CD8-positive, alpha-beta memory T cell (primary cell): ENCODE measurements at places on chromosomes 5 and 9. TPM values are rescaled to one million over a fixed set of nuclear protein-coding genes. Genes with fewer than 3 reads are reported as not detected.

The PDE8B gene
- total RNA-seq = not detected

The NUTM2G gene
- not detected for total RNA-seq

The PRKAA1 gene
- total RNA-seq = 79.4 TPM

The FGF10 gene
- not detected for total RNA-seq

The TAF11L5 gene
- total RNA-seq = not detected

The GRXCR2 gene
- not detected for total RNA-seq

The ACOT12 gene
- total RNA-seq = not detected

The DNM1 gene
- 0.66 TPM for total RNA-seq

- H3K36me3 ChIP-seq = no peaks in the 10 kb centered on the region
- H3K27ac ChIP-seq = no peak overlapping the region
- DNase-seq = no peak
- H3K4me3 ChIP-seq = no peak overlapping the region
Measured at GRCh38 chr9:82997476-82998140, 65.3 kb downstream of the RASEF start.

DNA sequence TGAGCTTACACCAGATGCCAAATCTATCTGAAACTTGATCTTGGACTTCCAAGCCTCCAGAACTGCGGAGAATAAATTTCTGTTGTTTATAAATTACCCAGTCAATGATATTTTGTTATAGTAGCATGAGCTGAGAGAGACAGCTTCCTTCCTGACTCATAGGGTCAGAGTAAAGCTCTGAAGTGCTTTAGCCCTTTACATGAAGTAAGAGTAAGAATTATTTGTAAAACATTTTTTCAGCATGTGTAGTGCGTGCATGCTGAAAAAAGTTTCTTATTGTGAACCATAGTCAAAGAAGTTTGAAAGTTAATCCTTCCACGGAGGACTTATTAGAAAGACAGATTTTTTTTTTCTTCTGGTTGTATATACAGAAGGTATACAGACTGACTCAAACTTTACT lies 172.4 kb downstream of the DMRT2 start:
- H3K4me1 ChIP-seq = no peaks in the 10 kb centered on the region
- no peaks in the 10 kb centered on the region for H3K27me3 ChIP-seq
- no peak overlapping the region for H3K4me3 ChIP-seq
- no peak overlapping the region for H3K27ac ChIP-seq

GRCh38 chr5:143102411-143102810 lies 301.1 kb downstream of the NR3C1 start:
- H3K4me3 ChIP-seq = no peak overlapping the region
- no peak overlapping the region for H3K27ac ChIP-seq
- H3K36me3 ChIP-seq = no peaks in the 10 kb centered on the region
- H3K4me1 ChIP-seq = no peaks in the 10 kb centered on the region
- no peaks in the 10 kb centered on the region for H3K27me3 ChIP-seq

GRCh38 chr5:23419115-23419514 lies 88.3 kb upstream of the PRDM9 start:
- H3K36me3 ChIP-seq = no peaks in the 10 kb centered on the region
- no peaks in the 10 kb centered on the region for H3K27me3 ChIP-seq
- no peak overlapping the region for H3K4me3 ChIP-seq
- no peaks in the 10 kb centered on the region for H3K4me1 ChIP-seq

- H3K4me1 ChIP-seq = no peaks in the 10 kb centered on the region
- H3K27me3 ChIP-seq = no peaks in the 10 kb centered on the region
Measured at GRCh38 chr5:52922384-52922783, 66.8 kb upstream of the ITGA2 start.

DNA sequence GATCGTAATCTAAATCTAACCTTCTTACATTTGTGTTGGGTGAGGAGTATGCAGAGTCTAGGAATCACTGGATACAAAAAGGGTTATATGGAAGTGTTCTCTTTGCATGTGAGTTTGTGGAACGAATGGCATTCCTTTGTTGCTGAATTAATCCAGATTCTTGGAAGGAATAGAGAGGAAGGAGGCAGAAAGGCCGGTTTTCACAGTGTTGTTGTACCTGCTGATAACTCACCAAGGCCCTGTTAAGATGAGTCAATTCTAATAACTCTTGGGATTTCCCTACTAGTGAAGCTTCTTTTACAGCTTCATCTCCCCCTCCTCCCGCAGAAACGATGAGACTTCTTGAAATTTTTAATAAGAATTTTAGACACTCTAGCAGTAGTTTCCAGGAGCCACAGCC lies 84.0 kb downstream of the ZSWIM6 start:
- peaks cover 5% of the 10 kb centered on the region for H3K4me1 ChIP-seq
- no peaks in the 10 kb centered on the region for H3K36me3 ChIP-seq
- no peak overlapping the region for H3K27ac ChIP-seq
- DNase-seq = no peak
- no peaks in the 10 kb centered on the region for H3K27me3 ChIP-seq

GRCh38 chr5:82985763-82986162 lies 91.4 kb downstream of the TMEM167A start:
- H3K27me3 ChIP-seq = no peaks in the 10 kb centered on the region
- no peaks in the 10 kb centered on the region for H3K36me3 ChIP-seq
- no peak for DNase-seq
- H3K4me3 ChIP-seq = no peak overlapping the region
- no peak overlapping the region for H3K27ac ChIP-seq

DNA sequence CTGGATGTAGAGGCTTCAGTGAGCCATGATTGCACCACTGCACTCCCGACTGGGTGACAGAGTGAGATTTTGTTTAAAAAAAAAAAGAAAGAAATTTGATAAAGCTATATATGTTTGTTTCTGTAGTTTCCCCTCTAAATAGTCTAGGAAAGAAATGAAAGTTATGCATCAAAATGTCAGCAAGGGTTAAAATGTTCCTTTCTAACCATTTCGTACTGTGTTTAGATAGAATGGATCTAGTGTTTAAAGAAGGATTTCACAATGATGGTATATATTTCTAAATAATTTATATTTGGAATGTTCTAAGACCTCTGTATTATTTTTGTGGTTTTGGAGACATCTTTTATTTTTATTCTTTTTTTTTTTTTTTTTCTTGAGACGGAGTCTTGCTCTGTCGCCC lies 22.7 kb downstream of the TEK start:
- no peak overlapping the region for H3K4me3 ChIP-seq
- H3K36me3 ChIP-seq = no peaks in the 10 kb centered on the region
- no peak overlapping the region for H3K27ac ChIP-seq
- DNase-seq = no peak
- no peaks in the 10 kb centered on the region for H3K4me1 ChIP-seq

DNA sequence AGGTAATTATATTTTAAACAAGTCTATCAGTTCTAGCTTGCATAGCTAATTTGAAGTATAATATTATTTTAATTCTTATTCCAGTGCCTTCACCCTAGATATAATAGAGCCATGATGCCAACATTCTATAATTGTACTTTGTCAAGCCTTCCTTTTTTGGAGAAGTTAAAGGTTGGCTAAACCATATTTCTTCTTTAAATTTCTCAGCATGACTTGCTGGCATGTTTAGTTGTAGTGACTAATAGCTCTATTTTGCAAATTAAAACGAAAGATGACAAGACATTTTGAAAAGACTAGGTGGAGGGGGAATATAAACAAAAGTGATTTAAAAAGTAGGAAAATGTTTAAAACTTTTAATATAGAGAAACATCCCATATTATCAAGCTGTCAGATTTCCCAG lies 400.7 kb downstream of the PSAT1 start:
- no peak for DNase-seq
- no peaks in the 10 kb centered on the region for H3K36me3 ChIP-seq
- H3K4me1 ChIP-seq = no peaks in the 10 kb centered on the region
- H3K27ac ChIP-seq = no peak overlapping the region
- H3K27me3 ChIP-seq = no peaks in the 10 kb centered on the region
- H3K4me3 ChIP-seq = no peak overlapping the region

GRCh38 chr9:16421532-16421931 lies 448.9 kb downstream of the BNC2 start:
- H3K27me3 ChIP-seq = no peaks in the 10 kb centered on the region
- no peaks in the 10 kb centered on the region for H3K36me3 ChIP-seq
- H3K4me3 ChIP-seq = no peak overlapping the region
- no peak overlapping the region for H3K27ac ChIP-seq

DNA sequence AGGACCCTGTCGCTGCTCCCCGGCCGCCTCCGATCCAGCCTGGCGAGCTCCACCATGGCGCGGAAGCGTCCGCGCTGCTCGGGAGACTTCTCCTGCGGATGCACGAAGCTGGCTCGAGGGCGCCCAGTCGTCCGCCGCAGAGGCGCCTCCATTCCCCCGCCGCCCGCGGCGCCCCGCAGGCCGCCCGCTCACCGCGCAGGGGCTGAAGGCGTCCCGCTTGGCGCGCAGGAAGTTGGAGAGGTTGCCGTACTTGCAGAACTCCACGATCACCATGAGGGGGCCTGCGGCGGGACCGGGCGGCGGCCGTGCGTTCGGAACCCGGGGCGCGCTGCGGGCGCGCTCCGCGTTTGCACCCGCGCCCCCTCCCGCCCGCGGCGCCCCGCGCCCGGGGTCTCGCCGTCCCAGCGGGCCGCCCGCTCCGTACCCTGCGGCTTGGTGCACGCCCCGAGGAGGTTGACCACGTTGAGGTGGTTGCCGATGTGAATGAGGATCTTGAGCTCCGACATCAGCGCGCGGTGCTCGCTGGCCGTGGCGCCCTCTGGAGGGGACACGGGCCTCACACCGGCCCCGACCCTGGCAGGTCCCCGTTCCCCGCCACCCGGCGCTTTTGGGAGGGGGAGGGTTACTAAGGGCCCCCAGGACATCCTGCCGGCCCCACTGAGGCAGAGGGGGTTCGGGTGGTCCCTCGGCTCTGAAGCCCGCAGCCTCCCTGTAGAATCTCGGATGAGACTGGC lies 27.7 kb upstream of the SCGB3A1 start:
- no peaks in the 10 kb centered on the region for H3K27me3 ChIP-seq
- H3K36me3 ChIP-seq = no peaks in the 10 kb centered on the region

DNA sequence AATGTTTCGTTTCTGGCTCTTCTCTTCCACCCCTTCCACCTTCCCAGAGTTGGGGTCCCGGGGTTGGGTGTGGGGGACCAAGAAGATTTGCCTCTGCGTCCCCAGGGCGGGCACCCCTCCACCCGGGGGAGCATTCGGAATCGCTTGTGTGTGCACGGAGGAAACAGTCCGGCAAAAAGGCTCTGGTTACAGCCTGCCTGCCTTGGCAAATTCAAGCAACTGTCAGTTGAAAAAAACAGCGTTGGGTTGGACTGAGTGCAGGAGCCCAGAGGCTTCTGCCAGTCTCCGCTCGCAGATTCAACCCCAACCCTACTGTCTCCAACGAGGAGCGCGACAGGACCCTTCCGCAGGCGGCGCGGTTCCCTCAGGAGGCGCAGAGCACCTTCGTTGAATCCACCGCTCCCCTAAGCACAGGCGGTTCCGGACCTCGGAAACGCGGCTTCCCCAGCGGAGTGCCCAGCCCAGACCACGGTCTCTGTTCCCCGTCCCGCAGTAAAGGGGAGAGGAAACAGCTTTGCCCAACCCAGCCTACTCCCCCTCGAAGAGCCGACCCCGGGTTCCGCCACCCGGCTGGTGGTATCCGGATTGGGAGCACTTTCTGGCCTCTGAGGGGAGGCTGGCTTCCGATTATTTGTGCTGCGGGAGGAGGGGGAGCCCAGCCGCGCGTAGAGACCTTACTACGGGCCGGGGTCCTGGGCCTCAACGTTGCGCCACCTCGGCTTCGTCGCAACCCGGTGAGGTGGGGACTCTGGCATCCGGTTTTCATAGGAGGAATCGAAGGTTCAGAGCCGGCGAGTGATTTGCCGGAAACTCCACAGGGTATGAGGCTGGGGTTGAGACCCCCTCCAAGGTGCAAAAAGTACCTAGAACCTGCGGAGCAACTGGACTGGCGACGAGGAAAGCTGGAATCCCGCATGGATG lies 9.6 kb downstream of the LHX6 start:
- H3K27me3 ChIP-seq = peaks cover 34% of the 10 kb centered on the region
- peaks cover 7% of the 10 kb centered on the region for H3K4me1 ChIP-seq
- no peak for DNase-seq
- no peak overlapping the region for H3K27ac ChIP-seq
- H3K36me3 ChIP-seq = no peaks in the 10 kb centered on the region

DNA sequence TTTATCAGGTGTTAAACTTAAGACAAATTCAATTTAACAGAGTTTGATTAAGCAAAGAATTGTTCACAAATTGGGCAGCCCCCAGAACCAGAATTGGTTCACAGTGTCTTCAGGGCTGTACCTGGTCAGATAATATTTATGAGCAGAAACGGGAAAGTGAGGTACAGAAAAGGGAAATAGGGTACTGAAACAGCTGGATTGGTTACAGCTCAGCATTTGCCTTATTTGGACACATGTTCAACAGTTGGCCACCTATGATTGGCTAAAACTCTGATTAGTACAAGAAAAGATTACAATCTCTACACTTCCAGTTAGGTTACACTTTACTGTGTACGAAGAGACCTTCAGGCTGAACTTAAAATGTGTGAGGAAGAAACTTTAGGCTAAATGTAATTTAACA lies 18.7 kb downstream of the LRRC70 start:
- no peaks in the 10 kb centered on the region for H3K36me3 ChIP-seq
- H3K27ac ChIP-seq = no peak overlapping the region
- no peaks in the 10 kb centered on the region for H3K4me1 ChIP-seq
- no peaks in the 10 kb centered on the region for H3K27me3 ChIP-seq
- no peak overlapping the region for H3K4me3 ChIP-seq

- no peaks in the 10 kb centered on the region for H3K4me1 ChIP-seq
- H3K27me3 ChIP-seq = no peaks in the 10 kb centered on the region
- H3K36me3 ChIP-seq = no peaks in the 10 kb centered on the region
- DNase-seq = no peak
- H3K4me3 ChIP-seq = no peak overlapping the region
Measured at GRCh38 chr5:113678924-113679575, 165.6 kb downstream of the YTHDC2 start.

DNA sequence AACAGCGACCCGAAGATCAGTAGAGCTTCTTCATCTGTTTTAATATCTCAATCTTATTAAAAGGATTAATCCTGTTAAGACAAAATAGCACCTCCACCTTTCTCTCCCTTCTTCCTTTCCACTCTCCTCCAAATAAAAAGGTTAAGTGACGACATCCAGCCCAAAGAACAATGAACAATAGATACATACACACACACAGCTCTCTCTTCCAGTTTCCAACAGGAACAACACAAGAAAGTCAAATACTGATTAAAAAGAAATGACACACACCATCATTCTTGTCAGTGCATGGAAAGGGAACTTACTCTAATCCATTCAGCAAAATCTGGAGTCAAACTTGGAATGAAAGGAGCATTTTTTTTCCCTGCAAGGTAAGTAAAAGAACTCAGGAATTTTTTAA lies 2.8 kb downstream of the ARL15 start:
- H3K4me1 ChIP-seq = peaks cover 13% of the 10 kb centered on the region
- H3K27me3 ChIP-seq = no peaks in the 10 kb centered on the region
- H3K36me3 ChIP-seq = no peaks in the 10 kb centered on the region
- no peak overlapping the region for H3K4me3 ChIP-seq
- peak overlapping the region; percentile 48 for H3K27ac ChIP-seq

DNA sequence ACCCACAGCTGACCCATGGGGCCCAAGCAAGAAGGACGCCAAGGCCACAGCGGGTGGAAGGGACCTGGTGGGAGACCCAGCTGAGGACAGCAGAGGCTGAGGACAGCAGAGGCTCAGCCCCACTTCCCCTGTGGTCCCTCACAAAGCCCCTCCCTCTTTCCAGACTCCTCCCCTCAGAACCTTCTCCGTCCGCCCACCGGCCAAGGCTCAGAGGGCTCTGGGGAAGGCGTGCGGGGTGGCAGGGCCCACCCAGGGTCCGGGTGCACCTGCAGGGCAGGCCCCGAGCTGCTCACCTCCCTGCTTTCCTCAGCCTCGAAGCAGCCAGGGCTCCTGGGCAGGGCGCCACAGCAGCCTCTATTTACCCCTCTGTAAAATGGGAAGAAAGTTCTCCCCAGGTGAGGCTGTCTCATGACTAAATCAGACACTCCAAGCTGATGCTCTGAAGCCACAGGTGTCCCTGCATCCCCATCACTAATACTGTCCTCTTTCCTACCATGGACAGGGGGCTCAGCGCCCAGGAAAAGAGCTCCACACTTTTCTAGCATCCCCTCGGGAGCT lies 137.9 kb upstream of the PPP1R26 start:
- no peak overlapping the region for H3K27ac ChIP-seq
- no peak for DNase-seq
- H3K27me3 ChIP-seq = no peaks in the 10 kb centered on the region
- H3K4me3 ChIP-seq = no peak overlapping the region
